ENCODE measurements at places on chromosomes 12 and 14.
A peak's percentile ranks its signal among the peaks of the same experiment; 100 is the strongest.

GRCh38 chr14:91778217-91778616 lies 46.3 kb upstream of the CATSPERB start:
- DNase-seq, result no peak

- DNase-seq, result no peak
Observed at GRCh38 chr14:20440882-20441281, 4.9 kb upstream of the KLHL33 start.

- DNase-seq, result peak; percentile 59
Observed at GRCh38 chr12:107736914-107737313, 24.0 kb downstream of the PRDM4 start.

DNA sequence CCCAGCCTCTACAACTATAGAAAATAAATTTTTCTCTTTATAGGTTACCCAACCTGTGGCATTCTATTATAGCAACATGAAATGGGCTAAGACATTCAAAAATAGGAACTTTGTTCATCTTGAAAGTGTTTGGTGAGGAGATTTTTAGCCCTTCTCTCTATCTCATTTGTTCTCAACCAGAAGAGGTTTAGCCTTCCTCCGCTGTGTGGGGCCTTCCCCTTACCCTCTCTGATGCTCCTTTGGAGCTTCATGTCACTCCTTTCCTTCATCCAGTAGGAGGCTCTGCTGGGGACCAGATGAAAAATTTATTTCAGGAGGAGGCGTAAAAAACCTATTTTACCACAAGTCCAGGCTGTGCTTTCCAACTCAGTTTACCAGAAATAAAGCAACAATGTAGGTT lies 94.1 kb downstream of the RTN1 start:
- DNase-seq, result no peak

DNA sequence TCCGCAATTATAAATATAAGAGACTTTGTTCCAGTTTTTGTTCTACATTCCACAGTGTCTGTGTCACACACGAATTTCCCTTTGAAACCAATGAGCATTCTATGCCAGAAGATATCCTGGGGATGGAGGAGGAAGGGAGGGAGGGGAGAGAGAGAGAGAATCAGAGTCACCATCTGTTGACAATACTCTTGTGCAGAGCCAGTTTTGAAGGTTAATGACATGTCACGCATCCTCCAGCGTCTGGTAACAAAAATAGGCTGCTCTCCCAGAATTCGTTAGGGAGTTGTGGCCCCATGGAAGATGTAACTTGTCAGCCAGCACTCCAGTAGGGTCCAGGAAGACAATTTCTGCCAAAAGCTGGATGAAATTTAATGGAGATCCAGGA lies 213.5 kb upstream of the KRR1 start:
- DNase-seq, result no peak

DNA sequence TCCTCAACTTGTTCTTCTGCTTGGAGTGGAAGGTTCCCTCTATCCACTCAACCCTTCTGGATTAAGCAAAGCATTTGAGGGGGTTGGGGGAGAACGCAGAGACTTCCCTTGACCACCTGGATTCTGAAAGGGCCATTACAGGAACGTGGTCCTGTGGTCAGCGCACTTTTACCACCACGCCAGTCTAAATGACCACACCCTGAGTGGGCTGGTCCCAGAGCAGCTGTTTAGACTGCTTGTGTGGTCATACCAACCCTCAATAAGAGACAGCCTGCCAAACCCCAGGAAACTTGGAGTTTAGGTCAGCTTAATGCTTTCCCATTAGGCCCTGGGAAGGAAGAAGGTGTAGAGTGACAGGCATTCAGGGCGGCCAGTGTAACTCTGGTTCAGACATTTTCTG lies 165.5 kb upstream of the ATP2B1 start:
- no peak for DNase-seq

DNA sequence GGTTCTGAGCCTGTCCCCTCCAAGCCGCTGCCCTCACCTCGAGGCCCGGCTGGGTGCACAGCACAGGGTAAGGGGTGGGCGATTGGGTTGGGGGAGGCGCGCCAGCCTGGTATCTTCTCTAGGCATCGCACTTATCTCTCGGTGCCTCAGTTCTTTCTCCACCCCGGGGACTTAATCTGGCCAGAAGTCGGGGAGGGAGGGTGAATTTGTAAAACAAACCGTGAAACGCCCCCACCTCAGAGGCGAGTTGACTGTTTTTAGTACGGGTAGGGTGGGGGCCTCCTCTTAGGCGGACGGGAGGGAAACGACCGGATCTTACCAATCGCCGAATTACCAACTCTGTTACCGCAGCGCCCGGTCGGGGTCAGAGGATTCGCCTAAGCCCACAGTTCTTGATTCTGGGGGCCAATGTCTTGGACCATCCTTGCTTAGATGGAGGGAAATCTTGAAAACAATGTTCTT lies 1.4 kb upstream of the TBX3 start:
- no peak for DNase-seq

DNA sequence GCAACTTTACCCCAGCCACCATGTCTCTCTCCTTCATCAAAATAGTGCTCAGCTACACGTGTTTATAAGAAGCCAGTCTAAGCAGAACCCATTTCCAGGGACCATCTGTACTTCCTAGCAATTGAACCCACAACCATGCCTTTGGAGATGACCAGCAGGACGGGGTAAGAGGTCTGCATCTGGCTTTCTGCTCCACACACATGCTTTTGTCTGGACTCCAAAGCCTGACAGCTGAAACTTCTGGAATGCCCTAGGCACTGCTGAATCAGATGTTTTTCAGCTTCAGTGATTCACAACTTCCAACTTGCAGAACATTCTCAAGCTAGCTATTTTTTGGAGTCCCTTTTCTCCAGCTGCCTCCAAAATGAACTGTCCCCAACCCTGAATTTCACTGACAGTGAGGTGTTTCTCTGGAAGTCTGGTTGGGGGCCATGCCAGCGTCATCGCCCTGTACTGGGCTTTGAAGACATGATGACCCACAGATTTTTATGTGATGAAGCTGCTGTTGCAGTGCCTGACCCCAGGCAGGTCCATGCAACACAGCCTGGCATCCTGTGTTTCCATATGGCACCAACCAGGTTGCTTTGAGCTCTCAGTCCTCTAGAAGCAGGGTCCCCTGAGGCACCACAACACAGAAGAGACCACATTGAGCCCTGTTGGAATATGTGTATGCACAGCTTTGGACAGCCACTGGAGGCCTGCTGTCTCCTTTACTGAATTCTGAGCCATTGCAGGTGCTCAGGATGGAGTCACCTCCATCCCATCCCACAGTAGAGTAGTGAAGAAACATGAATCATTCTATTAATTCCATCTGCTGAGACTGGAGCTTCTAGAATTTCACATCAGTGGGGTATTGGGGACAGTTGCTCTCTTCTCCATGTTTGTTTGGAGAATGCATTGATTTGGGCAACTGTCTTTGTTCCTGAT lies 80.2 kb downstream of the NUAK1 start:
- no peak for DNase-seq

DNA sequence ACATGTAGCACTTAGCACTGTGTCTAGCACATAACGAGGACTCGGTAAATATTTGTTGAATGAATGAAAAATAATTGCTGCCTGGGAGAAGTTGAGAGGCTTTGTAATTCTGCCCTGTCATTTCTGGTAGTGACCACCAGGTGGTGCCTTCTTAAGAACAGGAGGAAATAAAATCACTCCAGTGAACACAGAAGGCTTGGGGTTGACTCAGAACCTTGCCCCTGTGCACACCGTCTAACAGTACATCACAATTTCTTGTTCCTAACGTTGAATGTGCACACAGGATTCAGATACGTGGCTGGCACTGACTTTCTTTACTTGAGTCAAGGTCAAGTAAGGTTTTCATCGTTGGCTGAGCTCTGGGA lies 91.8 kb downstream of the RGS6 start:
- peak; percentile 11 for DNase-seq

DNA sequence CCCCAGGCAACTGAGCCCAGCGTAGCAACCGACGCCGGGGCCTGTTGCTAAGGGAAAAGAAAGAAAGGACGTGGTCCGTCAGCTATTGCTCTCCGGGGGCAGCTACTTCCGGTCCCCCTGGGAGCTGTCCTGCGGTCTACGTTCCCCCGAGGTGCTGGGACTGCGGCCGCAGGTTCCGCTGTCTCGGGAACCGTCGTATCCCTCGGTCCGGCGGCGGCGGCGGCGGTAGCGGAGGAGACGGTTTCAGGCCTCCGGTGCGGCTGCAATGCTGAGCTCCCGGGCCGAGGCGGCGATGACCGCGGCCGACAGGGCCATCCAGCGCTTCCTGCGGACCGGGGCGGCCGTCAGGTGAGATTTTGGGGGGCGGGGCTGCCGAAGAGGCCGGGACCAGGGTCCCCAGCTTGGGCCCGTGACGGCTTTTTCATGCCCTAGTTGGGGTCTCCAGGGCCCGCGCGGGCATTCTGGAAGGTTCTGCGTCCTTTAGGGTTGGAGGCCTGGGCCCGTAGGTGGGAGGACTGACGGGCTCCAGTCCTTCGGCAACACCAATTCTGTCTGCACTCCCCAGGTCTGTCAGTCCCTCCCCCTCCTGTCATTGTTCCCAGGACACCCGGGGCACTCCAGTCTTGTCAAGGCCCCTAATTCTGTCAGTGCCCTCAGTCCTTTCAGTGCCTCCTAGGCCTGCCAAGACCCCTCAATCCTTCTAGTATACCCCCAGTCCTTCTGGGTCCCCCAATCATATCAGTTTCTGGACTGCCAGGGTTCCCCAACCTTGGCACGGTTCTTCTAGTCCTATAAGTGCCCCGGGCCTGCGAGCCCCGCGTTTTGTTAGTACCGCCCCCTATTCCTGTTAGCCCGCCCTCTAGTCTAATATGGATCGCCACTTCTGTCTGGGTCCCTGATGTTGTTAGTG lies at the start of gene USP30:
Gene USP30, plus strand, starts transcription at position 163 of the 910 bp plus-strand sequence. Its CDS starts 103 bp downstream, at position 266.
- DNase-seq, result peak; percentile 84

- no peak for DNase-seq
Observed at GRCh38 chr12:76043377-76043776, 11.8 kb upstream of the PHLDA1 start.

DNA sequence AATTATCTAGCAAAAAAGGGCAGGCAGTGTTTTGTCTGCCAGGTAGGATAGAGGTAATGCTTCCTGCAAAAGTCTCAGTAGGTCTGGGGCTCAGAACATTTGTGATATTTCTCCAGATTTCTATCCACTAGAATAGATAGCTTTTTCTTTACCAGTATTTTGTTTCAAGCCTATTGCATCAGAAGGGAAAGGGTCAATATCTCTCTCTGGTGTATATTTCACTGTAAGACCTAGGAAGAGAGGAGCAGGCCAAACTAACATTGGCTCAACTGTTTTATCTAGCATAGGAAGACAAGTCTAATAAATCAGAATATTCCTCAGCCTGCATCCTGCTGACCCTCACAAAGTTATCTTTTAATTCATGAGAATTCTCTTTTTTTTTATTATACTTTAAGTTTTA lies 106.7 kb upstream of the DAAM1 start:
- no peak for DNase-seq

DNA sequence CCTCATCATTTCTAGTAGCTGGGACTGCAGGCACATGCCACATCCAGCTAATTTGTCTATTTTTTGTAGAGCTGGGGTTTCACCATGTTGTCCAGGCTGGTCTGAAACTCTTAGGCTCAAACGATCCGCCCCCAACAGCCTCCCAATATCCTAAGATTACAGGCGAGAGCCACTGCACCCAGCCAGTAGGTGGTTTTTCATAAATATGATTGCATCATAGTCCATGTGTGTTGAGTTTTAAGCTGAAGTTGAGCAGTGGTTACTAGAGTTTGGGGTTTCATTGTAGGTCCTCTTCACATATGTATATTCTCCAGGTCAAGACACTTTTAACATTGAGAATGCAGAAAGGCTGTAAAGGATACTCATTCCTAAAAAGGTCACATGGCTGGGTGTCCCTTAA lies 13.1 kb upstream of the TNS2 start:
- no peak for DNase-seq

DNA sequence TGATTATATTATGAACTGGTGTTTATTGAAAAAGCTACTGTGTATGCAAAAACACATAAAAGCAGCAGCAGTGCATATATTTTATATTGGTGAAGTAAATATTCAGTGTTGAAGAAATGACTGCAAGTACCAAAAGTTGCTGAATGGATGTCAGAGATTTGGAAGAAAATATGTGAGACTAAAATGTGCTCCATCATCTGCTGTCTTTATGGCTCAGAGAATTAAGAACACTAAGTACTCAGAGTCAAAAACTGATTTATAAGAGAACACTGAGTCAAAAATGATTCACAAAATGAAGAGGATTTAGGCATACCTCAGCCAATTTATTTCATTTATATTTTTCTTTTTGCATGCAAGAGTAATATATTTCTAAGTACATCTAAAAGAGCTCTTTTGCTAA lies 86.3 kb upstream of the PDZRN4 start:
- no peak for DNase-seq

All from memory B cell (primary cell).